ENCODE measurements at places on chromosomes 1 and 21.

DNA sequence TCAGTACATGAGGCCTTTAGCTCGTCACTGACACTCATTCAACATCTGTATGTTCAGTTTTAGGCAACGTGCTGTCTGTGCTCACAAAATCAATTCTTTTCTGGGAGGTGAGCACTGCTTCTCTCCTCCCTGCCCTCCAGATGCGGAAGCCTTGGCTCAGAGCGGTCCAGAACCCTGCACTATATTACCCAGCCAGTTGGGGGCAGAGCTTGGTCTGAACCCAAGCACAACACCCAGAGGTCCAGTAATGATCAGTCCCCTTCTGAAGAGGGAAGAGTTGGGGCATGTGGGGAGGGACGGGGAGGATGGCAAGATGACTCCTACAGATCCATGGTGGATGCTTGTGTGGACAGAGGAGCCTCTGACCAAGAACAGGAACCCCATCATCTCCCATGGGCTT is 5.6 kb upstream of the DSCAM start:
- DNase-seq: no peak

GRCh38 chr21:40985370-40985769 is 138.4 kb upstream of the DSCAM start:
- no peak for DNase-seq

DNA sequence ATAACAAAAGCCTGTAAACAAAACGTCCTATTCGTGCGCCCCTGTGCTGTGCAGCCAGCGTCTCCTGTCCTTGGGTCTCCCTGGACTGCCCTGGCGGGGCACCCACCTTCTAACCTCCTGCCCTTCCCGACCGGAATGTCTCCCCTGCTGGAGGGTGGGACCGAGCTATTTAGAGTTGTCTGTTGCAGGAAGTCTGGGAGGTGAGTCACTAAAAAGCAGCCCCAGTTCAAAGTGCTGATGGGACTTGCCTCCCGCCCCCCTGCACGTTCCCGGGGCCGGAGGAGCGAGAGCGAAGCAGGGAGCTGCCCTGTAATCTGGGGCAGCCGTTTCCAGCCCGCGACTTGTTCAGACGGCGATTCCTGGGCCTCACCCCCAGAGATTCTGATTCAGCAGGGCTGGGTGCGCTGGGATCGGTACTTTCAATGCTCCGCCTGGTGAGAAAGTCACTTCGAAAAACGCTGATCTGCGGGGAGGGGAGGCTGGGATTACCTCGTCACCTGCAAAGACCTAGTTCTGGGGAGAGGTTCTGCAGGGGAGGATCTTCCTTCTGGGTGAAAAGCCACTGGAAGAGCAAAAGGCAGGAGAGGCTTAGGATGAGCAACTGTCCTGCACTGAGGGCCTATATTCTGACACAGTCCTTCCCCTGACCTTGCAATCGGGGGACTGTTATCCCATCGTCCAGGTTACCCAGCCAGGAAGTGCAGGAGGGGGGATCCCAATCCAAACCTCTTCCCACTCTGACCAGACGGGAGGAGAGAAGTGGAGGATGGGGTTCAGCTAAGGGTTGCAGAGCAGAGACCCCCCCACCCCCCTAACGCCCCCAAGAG is 1.2 kb upstream of the DHRS3 start:
- peak; percentile 86 for DNase-seq

GRCh38 chr1:173424143-173424542 is 53.0 kb upstream of the PRDX6 start:
- no peak for DNase-seq

- DNase-seq: no peak
Observed at GRCh38 chr1:25784575-25785051, 15.4 kb upstream of the SELENON start.

- DNase-seq: no peak
Observed at GRCh38 chr1:170231662-170232061, 85.9 kb downstream of the NTMT2 start.

- no peak for DNase-seq
Observed at GRCh38 chr1:171622152-171622462, at the start of gene MYOCOS. Gene MYOCOS (plus strand): TSS chr1:171622243. CDS start chr1:171623884, 1,641 bp downstream.

GRCh38 chr1:111956155-111956771 is 33.2 kb downstream of the KCND3 start:
- no peak for DNase-seq

- no peak for DNase-seq
Observed at GRCh38 chr1:178418284-178418955, 78.3 kb downstream of the CLEC20A start.

DNA sequence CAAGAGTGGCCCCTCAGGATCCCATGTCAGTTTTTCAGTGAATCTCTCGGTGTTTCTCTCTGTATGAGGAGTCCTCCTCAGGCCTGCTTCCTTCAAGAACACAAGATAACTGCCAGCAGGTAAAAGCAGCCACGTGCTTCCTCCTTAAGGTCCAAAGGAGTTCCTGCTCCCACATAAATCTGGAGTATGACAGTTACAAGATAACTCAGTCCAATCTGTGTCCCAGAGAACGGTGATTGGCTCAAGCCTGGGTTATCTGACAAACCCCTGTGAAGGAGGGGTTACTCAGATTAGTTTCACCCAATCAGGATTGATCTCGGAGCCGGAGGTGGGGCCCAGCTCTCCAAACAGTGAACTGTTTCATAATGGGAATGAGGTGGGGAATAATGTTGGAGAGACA is 5.8 kb upstream of the ANKRD13C start:
- no peak for DNase-seq

DNA sequence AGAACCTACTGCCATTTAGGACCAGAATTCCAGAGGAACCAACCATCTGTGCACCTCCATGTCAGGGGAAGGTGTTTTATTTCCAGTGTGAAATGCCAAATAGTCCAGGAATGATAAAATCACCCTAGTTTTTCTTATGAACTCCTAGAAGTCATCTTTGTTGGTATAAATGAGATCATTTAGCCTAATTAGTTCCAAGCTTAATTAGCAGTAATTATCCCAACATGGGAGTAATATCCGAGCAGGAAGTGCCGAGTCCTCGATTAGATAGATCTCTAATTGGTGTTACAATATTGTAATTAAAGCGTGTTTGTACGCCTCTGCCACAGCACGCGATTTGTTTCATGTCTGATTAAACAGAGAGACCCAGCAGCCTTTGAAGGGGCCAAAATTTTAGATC is 33.1 kb downstream of the BCL9 start:
- DNase-seq: no peak

DNA sequence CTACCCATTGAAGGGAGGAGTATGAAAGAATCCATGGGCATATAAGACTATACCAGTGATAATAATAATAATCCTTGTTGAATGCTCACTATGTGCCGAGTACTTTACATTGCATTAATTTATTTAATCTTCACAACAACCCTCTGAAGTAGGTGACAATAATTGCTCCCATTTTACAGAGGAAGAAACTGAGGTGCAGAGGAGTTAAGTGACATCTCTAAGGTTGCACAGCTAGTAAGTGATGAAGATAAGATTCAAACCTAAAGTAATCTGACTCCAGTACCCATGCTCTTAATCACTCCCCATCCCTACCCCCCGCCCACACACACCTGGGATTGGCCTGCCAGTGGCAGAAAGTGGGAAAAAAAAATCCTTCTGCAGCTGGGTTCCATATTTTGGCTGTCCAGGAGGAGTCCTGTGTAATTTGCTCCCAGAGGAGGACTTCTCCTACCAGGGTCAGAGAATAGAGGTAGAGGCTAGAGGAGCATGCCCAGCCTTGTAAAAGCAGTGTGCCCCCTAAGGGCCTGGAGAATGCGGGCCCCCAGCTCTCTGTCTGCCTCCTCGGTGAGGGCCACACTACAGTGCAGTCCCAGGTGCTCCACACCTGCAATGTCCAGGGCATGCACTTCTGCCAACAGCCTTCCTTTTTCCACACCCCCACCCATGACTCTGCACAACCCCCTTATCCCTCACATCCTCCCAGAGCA is 57.8 kb downstream of the TMEM53 start:
- no peak for DNase-seq

GRCh38 chr21:41719691-41720090 is 47.2 kb downstream of the RIPK4 start:
- DNase-seq: no peak

- no peak for DNase-seq
Observed at GRCh38 chr1:221279146-221279545, 399.9 kb downstream of the HLX start.

GRCh38 chr1:115115521-115116161 is 26.3 kb upstream of the TSPAN2 start:
- DNase-seq: no peak

DNA sequence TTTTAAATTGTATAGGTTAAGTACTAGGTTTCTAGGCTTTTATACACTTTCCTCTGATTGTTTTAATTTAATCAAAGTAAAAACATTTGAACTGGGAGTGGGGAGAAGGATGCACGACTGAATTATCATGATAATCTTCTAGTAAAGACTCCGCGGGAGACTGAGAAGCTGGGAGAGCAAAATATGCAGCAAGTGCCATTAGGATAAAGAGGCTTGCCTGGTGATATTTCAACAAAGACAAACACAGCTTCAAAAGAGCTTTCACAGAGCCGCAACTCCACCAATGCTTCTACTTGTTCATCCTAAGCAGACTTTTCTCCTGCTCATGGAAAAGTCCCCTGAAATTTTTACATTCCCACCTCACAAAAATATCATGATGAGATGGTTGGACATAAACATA is 239.0 kb upstream of the PTBP2 start:
- DNase-seq: no peak

DNA sequence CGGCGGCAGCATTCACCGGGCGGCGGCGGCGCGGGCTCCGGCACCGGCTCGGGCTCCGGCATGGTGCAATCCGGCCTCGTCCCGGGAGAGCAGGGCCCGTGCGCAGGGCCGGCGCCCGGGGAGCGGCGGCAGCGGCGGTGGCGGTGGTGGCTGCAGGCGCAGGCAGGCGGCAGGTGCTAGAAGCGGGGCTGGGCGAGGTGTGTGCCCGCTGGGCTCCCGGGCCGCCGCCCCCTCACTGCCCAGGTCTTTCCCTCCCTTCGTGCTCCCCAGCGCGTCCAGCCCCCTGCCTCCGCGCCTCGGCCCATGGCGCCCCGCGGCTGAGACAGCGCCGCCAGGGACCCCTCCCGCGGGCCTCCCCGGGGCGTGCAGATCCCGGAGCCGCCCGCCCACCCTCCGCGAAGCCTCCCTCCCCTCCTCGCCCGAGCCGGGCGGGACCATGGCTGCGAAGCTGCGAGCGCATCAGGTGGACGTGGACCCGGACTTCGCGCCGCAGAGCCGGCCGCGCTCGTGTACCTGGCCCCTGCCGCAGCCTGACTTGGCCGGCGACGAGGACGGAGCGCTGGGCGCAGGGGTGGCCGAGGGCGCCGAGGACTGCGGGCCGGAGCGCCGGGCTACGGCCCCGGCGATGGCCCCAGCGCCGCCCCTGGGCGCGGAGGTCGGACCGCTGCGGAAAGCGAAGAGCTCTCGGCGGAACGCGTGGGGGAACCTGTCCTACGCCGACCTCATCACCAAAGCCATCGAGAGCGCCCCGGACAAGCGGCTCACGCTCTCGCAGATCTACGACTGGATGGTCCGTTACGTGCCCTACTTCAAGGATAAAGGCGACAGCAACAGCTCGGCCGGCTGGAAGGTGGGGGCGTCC is 492 bp downstream of the FOXO6 start:
- no peak for DNase-seq

GRCh38 chr1:42035205-42035829 is 116.6 kb upstream of the HIVEP3 start:
- DNase-seq: no peak

DNA sequence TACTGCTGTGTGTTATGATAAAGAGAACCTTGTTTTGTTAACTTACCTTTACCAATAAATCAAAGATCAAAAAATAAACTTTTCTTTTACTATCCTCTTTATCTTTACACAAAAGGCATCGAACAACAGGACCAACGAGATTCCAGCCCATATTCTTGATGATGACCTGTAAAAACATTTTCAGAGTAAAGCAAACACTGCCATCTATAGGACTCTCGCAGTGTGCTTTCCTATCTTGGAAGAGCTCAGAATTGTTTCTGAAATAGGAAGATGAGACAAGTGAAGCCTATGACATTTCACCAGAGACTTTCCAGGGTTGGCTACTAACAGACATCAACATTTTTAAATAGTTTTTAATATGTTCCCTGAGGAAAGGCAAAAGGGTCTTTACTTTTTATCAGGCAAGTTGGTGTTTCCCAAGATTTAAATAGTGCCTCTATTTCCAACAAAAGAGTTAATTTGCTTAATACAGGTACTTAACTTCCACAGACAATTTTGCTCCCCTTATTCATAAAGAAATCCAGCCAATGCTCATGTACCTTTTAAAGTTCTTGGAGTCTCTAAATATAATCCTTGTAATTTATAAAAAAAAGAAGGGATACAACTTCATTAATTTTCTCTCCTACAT is 7.3 kb downstream of the GLMN start:
- DNase-seq: no peak

- no peak for DNase-seq
Observed at GRCh38 chr1:78607334-78607927, 12.8 kb upstream of the IFI44L start.

DNA sequence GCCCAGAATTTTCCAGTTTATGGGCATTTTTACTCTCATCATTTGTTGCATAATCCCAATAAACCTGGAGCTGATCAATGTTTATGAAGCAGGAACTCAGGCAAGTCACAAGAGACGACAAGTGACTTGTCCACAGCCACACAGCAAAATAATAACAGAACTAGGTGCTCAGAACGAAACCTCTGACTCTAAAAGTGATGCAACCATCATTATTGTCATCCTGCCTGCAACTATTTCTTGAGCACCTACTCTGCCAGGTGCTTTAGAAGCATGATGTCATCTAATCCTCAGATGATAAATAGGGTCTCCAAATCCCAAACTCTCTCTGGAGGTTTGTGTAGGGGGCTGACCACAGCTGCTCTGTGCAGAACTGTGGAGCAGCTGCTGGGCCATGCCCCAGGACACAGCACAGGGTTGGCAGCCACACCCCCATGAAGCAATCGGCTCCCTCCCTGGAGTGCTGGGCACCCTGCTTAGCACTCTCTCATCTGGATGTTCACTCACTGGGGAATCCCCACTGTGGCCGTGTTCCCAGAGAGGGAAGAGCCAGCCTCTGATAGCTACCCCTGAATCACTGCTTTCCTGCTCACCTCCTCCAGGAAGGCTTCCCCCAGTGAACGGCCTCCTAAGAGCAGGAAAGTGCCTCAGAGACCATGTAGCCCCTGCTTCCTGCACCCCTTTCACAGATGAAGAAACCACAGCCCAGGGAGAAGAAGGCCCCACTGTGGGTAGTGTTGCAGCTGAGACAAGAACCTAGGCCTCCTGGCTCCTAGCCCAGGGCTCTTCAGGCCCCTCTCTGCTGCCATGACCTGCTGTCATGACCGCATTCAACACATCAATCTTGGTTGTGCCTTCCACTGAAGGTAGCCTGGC is 2.1 kb downstream of the TTC22 start:
- DNase-seq: peak; percentile 77

DNA sequence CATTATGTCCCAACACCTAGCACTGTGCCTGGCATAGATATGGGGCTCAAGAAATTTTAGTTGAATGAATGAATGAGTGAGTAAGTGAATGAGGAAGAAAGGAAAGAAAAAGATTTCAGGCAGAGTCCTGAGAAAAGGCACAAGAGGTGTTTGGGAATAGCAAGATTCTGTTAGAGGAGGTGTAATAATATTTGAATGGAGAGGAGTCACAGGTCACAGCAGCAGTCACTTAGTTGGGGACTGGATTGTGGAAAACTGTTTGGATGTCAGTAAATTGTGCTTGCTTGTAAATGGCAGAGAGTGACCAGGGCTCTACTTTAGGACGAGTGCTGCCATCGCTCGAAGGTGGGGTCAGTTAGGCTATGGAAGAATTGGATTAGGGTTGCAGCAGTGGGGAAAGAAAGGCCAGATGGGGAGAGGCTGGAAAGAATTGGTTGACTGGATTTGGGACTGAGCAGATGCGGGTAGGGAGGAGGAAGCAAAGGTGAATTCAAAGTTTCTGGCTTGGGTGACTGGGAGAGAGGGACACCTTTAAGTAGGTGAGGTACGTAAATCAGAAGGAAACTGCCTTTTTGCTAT is 9.3 kb downstream of the CDC14A start:
- no peak for DNase-seq

- no peak for DNase-seq
Observed at GRCh38 chr1:173253046-173253445, 45.9 kb upstream of the TNFSF4 start.
